Esophagus squamous epithelium (tissue), 5 donors: ENCODE measurements at places on chromosomes 7 and 10.

DNA sequence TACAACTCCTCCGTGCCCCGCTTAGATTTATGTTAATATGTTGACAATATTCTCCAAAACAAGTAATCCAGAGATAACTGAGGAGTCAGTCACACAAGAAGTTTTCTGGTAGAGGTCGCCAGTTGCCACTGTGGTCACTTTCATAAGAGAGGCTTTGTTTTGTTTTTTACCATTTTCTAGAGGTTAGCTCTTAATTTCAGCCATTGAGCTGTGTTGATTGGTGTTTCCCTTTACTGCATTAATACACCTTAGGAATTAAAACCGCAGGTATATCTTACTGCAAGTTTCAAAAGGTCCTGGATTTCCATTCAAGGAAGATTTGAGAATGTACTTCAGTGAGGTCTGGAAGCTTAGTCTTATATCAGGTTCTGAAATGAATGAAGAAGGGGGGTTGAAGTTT, 3.5 kb downstream of the BMI1 start:
- no peak for DNase-seq

DNA sequence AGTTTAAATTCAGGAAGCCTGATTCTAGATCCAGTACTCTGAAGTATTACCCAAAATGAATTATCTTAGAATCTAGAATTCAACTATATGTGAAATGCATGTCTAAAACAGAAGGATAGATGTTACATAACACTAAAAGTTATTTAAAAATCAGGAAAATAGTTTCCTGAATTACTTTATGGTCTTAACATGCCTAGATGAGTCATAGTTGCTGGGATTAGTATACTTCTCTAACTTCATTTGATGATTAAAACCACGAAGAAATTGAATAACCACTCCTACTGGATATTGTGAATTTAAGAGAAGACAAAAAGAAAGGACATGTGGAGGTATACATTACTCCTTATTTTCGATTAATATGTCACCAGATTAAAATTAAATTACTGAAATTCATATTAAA, 65.5 kb downstream of the ATAD1 start:
- no peak for DNase-seq

GRCh38 chr7:142859411-142859810, 4.5 kb downstream of the EPHB6 start:
- no peak for DNase-seq

DNA sequence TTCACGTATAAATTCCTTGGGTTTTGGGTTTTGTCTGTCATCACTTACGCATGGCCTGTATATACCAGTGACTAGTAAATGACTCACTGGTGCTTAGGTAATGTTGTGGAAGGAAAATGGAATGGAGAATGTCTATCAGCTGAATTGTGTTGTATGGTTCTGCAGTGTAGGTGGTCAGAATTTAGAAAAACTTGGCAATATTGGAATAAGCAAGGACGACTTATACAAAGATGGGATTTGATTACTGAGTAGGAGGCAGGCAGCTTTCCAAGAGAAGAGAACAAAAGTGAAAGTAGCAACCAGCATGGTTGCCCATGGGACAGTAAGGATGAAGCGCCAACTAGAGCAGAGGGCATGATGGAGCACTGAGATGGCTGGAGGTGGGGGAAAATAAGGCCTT, 168.6 kb upstream of the CSTF2T start:
- DNase-seq, result no peak

GRCh38 chr7:18565337-18565736, 69.8 kb downstream of the HDAC9 start:
- no peak for DNase-seq

DNA sequence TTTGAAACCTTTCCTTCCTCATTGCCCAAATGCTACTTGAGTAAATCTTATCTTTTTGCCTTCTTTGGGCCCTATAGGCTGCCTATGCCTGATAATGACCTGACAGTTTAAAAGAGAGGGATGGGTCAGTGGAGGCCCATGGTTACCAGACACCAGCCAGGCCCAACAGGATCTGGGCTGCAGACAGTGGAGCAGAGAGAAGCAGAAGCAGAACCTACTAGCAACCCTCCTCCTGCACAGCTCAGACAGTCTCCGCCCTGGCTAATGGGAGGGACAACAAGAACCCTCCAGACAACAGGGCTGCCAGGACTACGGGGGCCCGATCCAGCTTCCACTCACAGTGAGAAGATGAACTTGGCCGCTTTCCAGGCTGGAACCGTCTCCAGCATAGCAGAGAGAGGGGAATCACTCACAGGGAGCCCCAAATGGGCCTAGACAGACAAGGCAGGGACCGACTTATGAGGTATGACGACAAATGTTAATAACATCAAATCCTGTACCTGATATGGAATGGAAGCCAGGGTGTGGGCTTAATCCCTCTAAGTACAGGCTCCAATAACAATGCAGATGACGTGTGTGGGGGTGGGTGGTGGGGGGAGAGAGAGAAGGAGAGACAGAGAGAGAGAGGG, 31.7 kb upstream of the DGKI start:
- DNase-seq, result no peak
